ENCODE measurements at places on chromosomes 2 and 18.

DNA sequence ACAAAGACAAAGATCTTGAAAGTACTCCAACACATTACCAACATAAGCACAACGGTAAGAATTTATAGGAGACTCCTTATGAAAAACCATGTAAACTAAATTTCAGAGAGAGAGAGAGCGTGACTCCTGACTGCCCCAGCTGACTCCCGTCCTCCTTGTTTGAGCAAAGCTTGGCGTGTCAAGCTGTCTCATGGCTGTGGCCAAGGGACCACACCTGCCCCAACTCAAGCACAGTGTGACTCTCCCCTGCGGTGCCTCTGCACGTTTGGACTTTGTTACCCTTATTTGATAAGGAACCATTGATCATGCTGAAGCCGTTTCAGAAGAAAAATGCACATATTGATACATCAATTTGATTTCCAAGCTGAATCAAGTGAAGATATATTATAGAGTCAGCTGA, 124.8 kb downstream of the COL6A3 start:
- no peak for DNase-seq

DNA sequence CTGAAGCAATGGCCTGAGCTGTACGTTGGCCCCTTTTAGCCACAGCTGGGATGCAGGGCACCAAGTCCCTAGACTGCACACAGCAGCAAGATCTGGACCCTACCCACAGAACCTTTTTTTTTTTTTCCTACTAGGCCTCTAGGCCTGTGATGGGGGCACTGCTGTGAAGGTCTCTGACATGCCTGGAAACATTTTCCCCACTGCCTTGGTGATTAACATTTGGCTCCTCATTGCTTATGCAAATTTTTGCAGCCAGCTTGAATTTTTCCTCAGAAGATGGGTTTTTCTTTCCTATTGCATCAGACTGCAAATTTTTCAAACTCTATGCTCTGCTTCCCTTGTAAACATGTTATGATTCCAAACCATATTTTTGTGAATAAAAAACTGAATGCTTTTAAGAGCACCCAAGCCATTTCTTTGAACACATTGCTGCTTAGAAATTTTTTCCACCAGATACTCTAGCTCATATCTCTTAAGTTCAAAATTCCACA, 33.5 kb downstream of the PDE1A start:
- DNase-seq: no peak

DNA sequence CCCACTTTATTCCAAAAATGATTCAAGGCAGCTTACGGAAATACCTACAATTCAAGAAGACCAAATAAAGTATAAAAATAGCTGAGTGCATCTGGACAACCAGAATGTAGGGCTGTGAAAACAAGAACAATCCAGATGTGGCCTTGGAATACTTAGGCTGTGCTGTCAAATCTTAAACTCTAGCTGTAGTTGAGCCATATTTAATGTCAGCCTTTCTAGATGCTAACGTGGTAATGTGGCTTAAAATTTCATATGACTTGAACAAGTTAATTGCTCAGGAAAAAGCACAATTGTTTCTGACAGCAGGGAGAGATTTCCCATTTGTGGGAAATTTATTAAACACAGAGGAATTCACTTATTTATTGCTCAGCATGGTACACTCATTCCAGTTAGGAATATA, 14.6 kb upstream of the NAPG start:
- DNase-seq: no peak

GRCh38 chr2:91748902-91749301, 3057.4 kb downstream of the RPIA start:
- no peak for DNase-seq

GRCh38 chr2:136393514-136393913, 275.6 kb upstream of the CXCR4 start:
- no peak for DNase-seq

- no peak for DNase-seq
Measured at GRCh38 chr2:121617042-121617599, 32.1 kb downstream of the CLASP1 start.

DNA sequence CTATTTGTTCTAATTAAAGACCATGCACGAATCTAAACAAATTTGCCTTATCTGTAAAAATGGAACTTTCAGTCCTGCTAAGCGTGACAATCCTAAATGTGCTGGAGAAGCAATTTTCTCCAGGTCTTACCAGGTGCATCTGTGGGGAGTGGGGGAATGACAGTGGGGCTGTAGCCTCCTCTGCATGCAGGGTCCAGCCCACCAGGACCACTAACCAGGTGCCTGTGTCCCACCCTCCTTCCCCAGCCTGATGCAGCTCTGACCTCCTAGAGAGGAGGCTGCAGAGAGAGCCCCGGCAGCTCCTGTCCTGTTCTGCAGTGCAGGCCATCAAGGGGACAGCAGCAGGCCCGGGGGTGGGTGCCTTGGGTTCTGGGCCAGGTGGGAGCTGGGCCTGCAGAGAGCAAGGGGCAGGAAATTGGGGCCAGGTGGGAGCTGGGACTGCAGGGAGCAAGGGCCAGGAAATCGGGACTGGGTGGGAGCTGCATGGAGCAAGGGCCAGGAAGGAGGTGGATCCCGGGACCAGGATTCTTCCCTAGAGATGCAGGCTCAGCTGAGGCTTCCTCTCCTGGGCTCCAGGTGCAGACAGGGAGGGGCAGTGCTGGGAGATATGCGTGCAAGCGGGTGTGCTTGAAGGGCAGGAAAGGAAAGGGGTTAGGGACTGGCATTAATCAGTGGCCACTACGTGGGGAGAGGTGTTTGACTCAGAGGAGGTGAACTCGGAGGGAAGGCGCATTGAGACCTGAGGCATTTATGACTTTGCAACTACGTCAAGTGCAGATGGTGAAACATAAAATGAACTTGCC, 185.3 kb downstream of the ANKRD30B start:
- no peak for DNase-seq

DNA sequence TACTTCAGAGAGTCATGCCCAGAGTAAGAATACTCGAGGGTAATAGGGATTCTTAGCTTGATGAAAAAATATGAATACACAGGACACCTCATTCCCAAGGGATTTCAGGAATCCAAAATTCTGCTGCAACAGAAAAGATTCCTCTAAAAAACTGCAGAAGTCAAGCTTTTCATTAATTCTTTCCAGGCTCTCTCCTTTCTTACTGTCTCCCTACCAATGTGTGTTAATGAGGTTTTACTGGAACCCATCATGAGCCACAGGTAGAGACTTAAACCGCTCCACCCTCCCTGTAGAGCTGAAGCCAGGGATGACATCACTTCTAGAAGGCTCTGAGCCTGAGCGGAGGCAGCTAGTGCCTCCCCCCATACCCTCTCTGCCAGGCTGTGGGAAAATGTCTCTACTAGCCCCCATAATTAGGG, 3.4 kb downstream of the SDC1 start:
- peak; percentile 69 for DNase-seq

DNA sequence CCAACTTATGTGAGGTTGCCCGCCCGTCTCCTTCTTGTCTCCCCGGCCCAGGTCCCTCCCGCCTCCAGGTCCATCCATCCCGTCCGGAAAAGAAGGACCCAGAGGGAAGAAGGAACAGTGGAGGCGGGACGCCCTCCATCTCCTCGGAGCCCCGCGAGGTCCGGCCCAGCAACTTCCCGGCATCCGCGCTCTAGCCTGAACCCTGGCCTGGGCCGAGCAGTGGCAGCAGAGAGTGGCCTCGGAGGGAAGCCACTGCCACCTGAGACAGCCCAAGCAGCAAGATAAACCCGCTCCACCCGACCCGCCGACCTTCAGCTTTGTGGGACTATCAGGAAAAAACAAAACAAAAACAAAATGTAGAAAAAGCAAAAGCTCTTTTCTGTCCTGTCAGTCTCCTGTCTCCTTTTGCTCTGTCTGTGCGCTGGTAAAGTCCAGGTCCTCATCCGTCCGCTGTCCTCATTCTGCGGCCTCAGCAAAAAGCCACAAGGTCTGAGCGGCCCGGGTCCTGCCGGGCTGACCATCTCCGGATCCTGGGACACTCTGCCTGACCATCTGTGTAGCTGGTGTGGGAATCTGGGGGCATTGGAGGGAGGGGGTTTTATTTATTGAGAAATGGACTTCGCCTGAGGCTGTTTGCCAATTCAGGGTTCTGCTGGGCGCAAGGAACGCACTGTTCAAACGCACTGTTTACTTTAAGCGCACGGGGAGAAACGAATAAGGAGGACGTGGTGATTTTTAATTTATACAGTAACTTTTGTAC, 3.1 kb downstream of the DLX1 start:
- DNase-seq: no peak

DNA sequence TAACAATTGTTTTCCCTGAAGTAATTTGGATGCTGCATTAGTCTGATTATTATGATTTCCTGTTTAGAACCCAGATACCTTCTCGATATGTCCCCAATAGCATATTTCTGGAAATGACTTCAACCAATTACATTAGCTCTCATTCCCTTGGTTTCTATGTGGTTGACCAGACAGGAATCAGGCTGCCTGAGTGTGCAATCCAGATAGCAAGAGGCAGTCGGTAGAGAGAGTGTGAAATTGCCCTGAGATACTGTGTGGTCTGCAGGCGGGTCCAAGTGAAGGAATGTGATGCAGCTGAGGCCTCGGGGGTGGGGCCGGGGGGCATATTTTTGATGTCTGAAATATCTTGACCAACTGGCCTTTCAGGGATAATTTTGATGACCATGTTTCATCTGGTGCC, 143.9 kb upstream of the ITGA6 start:
- DNase-seq: peak; percentile 31

- no peak for DNase-seq
Measured at GRCh38 chr2:65856928-65857327, 424.5 kb upstream of the SPRED2 start.

- no peak for DNase-seq
Measured at GRCh38 chr18:74896390-74896991, 298.8 kb downstream of the ZNF407 start.

DNA sequence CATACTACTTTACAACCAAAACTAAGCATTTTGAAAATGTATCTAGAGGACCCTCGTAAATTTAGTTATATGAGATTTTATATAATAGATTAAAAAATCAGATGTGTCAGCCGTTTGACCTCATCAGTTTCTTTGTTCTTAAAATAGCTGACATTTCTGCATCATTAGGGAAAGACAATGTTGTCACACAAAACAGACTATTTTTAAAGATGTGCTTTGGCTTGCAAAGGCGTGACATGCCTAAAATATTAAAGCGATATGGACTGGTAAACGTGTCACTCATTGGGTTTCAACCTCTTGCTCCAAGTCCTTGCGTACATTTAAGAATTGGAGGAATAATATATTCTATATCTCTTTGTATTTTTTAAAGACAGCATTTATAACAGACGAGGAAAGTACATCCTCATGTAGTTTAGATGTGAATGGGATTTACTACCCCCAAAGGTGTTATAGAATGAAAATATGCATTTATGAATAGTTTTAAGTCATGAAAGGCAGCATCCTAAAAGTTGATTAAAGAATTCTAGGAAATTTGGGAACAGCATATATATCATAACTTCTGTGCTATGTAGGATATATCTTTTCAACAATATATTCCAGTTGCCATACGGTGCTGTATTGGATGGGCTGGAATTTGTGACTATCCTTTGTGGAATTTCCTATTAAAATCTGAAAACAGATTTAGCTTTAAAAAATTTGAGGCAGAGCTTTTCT, 3.8 kb downstream of the MYL12A start:
- DNase-seq: no peak

GRCh38 chr18:60082790-60083189, 183.0 kb downstream of the PMAIP1 start:
- no peak for DNase-seq

DNA sequence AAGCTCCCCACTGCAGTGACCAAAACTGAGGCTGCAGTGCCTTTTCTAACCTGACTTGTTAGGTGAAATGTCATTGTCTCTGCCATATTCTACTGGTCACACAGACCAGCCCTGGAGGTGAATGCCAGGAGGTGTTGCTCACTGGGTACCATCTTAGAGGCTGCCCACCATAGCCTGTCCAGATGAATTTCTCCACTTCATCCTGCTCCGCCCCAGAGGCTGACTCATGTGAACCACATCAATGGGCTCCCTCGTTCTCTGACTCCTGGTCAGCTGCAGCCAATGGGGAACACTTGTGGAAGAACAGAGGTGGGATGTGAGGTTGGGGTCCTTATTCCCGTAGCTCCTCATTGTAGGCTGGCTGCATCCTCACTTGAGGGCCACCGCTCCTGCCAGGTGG, 3.4 kb upstream of the NARS1 start:
- no peak for DNase-seq

- peak; percentile 27 for DNase-seq
Measured at GRCh38 chr2:146734042-146734820, 1110.6 kb upstream of the ACVR2A start.

DNA sequence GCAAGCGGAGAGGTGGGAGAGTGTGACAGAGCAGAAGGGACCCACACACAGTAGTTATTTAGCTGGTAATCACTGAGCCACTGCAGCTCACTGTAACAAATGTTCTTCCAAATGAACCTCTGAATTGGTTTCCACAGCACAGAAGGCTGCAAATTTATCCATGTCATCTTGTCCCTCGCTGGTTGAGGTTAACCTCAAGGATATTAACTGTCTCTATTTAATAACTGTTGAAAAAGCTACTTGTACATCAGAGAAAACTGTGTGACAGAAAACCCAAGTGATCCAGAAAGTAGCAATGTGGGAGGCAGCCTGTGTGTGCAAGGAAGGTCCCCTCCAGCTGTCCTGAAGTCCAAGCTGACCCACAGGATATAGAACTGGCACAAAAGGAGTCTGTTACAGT, 153.6 kb downstream of the DSEL start:
- DNase-seq: no peak

DNA sequence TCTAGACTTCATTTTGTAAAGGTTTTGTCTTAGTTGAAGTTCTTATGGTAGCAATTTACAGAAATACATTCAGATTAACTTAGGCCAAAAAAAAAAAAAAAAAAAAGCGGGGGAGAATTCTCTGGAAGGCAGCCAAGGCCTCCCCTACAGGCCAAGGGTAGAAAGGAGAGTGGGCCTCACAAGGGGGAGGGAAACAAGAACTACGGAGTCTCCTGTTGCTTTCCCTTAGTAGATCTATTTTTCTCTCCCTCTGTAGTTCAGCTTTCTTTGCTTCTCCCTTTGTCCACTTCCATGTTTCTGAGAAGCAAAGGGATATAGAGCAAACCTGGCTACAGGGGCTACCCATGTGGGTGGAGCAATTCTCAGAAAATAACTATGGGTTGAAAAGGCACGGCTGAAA, 2.4 kb upstream of the STK11IP start:
- no peak for DNase-seq

DNA sequence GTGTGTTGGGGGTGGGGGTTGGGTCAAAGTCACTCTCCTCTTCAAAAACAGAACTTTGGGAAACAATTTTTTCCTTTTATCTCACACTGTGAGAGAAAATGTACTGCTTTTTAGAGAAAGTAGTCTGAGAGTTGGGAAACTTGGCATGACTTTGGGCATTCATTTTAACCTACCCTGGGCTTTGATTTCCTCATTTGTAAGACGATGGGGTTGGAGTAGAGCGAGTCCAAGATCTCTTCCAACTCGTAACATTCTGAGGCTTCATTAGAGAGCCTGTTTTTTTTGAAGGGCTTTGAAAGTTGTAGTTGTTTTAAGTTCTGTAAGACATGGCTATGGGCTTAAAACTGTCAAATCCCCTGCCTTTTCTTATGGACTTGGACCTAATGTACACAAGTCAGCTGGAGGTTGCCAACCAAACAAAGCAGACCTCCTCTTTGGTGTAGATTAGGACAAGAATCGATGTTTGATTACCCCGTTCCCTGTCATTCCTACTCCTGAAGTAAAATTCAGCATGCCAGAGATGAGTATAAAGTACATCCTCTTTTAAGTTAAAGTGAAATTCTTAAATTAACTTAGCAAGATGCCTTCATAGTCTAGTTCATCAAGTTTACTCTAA, 8.4 kb downstream of the PHLPP1 start:
- DNase-seq: no peak

GRCh38 chr18:11955239-11956029, 25.9 kb upstream of the IMPA2 start:
- DNase-seq: no peak

Data from HS-27A (cell line).